ENCODE measurements at places on chromosomes 12 and 14.

GRCh38 chr12:66884091-66884490 lies 205.2 kb upstream of the GRIP1 start:
- DNase-seq = no peak

- no peak for DNase-seq
Observed at GRCh38 chr14:37013078-37013477, 159.3 kb downstream of the SLC25A21 start.

DNA sequence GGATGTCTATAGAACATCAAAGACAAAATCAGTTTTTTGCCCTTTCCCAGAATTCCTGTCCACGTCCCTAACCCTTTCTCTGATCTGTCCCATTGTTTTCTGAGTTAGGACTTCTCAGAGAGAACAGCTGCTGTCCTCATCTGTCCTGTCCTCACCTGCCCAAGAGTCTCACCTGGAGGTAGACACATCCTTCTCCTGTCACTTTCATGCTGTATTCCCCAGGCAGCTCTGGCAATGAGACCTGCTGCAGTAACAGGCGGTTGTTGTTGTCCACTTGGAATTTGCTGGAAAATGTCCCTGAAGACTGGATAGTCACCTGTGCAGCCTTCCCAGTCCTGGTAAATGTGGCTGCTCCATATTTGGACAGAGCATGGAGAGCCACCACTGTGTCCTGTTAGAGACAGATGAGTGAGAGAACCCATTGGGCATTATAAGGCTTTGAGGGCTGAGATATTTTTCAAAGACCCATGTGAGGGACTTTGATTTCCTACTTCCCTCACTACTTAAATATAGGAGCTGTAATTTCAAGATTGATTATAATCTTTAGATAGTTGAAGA lies 43.2 kb downstream of the A2M start:
- no peak for DNase-seq

DNA sequence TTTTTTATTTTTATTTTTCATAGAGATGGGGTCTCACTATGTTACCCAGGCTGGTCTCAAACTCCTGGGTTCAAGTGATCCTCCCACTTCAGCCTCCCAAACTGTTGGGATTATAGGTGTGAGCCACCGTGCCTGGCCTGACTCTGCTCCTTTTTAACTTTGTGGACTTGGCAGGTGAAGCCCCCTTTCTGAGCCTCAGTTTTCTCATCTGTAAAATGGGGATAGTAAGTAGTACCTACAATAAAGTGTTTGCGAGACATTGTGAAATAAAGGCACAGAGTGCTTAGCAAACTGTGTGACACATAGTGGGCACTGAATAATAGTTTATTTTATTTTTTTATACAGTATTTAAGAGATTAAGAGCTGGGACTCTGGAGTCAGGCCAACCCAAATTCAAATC lies 21.1 kb upstream of the MED13L start:
- DNase-seq = no peak

DNA sequence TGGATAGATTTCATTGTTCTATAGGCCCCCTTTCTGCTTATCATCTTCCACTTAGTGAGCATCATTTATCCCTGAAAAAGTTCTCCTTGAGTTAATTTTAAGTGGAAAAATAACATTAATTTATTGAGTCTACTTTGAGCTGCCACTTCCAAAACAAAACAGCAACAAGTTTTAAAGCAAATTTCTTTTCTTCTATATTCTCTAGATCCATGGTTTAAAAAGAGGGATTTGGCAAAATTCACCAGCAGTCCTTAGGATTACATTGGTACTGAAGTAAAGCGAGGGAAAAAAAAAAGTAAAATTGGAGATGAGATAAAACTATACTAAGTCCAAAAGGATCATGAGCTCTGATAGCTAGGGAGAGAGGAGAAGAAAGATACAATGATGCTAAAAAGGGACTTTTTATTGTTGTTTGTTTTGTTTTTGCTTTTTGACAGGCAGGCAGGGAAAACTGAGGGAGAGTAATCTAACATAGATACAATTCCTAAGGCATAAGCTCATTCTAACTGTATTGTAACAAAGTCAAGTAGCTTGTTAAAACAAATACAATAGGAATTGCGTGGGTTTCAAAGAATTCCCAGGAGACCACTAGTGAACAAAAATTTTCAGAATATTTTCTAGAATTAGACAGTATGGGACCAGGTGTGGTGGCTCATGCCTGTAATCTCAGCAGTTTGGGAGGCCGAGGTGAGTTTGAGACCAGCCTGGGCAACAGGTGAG lies 19.2 kb upstream of the PLEKHA5 start:
- no peak for DNase-seq

DNA sequence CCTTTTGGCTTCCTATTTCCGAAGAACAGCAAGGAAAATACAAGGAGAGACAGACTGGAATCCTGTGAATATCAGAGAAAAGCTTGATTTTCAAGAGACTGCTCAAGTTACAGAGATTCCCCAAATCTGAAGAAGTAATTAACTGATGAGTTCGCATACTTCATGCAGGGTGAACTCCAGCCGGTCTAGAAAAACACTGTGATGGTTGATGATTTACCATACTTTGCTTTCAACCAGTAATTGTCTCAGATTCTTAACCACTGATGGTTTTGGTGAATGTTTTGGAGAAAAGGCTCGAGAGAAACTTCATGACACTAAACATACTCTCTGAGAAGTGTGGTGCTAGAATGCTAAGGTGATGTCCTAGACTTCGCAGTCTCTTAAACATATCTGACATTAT lies 4.4 kb upstream of the PLXNC1 start:
- no peak for DNase-seq

DNA sequence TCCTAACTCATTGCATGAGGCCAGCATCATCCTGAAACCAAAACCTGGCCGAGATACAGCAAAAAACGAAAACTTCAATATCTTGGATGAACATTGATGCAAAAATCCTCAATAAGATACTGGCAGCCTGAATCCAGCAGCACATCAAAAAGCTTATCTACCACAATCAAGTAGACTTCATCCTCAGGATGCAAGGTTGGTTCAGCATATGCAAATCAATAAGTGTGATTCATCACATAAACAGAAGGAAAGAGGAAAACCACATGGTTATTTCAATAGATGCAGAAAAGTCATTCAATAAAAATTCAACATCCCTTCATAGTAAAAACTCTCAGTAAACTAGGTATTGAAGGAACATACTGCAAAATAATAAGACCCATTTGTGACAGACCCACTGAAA lies 56.5 kb upstream of the PPFIA2 start:
- DNase-seq = no peak

GRCh38 chr14:54782751-54783659 lies 119.6 kb downstream of the GCH1 start:
- DNase-seq = no peak

- no peak for DNase-seq
Observed at GRCh38 chr12:128763395-128763794, 60.4 kb downstream of the SLC15A4 start.

- DNase-seq = no peak
Observed at GRCh38 chr12:40988355-40988754, 199.8 kb upstream of the PDZRN4 start.

GRCh38 chr12:52091061-52091460 lies 11.6 kb downstream of the SMIM41 start:
- DNase-seq = no peak

DNA sequence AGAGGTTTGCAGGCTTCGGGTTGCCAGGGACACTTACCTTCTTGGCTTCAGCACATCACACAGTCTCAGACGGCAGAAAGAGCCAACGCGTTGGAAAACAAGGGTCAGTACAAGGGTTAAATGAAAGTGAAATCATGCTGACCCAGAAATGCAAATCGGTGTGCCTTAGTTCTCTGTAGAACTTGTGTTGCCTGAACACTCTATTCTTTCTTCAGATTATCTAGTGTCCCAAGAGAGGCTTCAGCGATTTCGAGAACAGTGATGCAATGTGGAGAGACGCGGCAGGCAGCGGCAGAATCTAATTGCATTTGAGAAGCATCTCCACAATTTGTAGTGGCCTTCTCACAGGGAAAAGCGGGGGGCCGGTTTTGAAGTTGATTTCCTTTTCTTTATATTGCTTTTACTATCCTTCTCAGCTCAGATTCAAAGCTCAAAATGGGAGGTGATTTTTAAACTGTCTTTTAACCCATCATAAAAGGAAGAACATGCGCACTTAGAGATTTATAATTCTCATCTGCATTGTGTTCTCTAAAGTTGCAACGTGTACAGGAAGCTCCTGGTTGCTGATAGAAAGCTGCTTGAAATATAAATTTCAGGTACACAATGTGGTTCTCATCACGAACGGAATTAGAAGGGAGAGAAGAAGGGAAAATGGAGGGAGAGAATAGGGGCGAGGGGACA lies 67.8 kb upstream of the EGLN3 start:
- DNase-seq = peak; percentile 20

GRCh38 chr12:4228122-4228580 lies 45.4 kb upstream of the CCND2 start:
- no peak for DNase-seq

- no peak for DNase-seq
Observed at GRCh38 chr12:64912516-64913255, 88.2 kb downstream of the TBC1D30 start.

- no peak for DNase-seq
Observed at GRCh38 chr14:25259470-25259869, 209.5 kb upstream of the STXBP6 start.

DNA sequence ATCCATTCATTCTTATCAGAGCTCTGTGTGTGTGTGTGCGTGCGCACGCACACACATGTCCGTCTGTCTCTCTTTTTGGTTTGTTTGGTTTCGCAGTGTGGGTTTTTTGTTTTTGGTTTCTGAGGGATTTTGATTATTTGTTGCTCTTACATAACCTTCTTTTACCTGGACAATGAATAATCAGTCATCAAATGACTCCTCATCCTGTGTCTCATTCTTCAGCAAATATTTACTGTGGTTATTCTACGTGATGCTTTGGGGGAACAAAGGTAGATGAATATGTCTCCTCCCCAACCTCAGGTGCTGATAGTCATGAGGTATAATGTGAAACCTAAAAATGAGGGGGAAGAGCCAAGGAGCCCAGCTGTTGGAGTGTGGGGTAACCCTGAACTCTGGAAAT lies 92.4 kb downstream of the SAMD4A start:
- no peak for DNase-seq

GRCh38 chr12:44847888-44848702 lies 28.0 kb downstream of the NELL2 start:
- DNase-seq = peak; percentile 65

DNA sequence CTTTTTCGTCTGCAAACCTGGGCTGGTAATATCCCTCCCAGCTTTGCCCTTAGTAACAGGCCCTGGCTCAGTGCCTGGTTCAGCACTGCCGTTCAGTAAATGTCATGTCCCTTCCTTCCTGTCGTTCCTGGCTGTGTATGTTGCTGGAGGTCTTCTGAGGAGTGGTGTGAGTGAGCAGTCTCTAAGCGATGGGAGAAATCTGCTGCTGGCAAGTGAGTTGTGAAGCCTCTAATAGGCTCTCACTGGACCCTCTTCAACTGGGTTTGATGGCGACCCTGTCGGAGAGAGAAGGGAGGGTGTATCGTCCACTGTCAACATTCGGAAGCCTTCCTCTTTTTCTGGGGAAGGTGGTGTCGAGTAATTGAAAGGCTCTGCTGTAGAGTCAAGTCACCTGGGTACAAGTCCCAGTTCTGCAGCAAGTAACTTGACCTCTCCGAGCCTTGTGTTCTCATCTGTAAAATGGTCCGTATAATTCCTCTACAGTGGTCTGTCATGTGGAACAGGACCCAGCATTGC lies 62.8 kb downstream of the HRK start:
- no peak for DNase-seq

- no peak for DNase-seq
Observed at GRCh38 chr12:31618228-31619025, 27.5 kb upstream of the DENND5B start.

GRCh38 chr12:60834372-60834771 lies 1238.5 kb downstream of the SLC16A7 start:
- no peak for DNase-seq

- no peak for DNase-seq
Observed at GRCh38 chr14:36439766-36440165, 80.3 kb downstream of the NKX2-1 start.

DNA sequence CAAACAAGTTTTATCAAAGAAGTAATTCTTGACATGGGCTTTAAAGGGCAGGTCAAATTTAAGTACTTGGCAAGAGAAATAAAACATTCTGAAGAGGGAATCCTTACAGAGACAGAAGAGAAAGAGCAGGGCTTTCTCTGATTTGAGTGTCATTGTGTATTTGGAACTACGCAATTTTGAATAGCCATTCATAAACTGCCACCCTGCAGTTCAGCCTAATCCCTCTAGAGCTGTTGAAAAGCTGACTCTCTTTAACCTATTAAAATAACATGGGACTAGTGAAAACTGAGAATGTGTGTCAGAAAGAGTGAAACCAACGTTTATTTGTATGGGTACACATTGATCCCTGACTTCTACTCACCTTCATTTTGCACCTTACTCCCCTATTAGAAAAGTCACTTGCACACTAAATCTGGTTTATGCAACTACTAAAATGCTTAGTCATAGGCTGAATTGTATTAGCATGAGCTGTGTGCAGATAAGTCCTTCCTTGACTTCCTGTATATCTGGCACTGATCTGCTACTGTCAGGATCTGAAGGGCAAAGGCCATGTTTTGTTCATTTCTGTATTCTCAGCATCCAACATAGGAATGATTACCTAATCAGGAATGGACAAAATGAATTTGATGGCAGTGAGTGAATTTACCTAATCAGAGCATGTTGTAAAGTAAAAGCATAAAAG lies 458.9 kb downstream of the NOVA1 start:
- no peak for DNase-seq

GRCh38 chr12:29858270-29858786 lies 74.6 kb upstream of the TMTC1 start:
- no peak for DNase-seq

DNA sequence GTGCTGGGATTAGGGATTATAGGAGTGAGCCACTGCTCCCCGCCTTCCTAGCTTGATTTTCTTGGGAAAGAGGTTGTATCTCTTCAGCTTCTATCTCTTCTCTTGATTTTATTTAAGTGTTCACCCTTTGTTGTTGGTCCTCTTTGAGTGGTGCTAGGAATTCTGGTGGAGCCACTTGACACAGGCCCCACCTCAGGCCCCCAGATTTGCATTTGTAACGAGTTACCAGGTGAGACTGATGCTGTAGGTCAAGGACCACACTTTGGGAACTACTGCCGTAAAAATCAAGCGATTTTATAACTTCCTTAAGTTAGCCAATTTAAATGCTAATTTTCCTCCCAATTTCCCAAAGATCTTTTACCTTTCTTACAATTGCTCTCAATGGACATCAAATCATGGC lies 26.3 kb downstream of the SRGAP1 start:
- no peak for DNase-seq

- peak; percentile 17 for DNase-seq
Observed at GRCh38 chr14:68910540-68910939, 68.6 kb downstream of the ACTN1 start.

- peak; percentile 73 for DNase-seq
Observed at GRCh38 chr12:9651265-9651729, 18.2 kb upstream of the CLEC2D start.

GRCh38 chr14:104582662-104583061 lies 3.1 kb downstream of the C14orf180 start:
- DNase-seq = no peak

- DNase-seq = no peak
Observed at GRCh38 chr12:44021471-44021971, 185.6 kb downstream of the TMEM117 start.
